HL-60 (cell line): ENCODE measurements at places on chromosomes 4 and X.

GRCh38 chrX:10755439-10756334, 135.3 kb upstream of the MID1 start:
- no peak for DNase-seq

DNA sequence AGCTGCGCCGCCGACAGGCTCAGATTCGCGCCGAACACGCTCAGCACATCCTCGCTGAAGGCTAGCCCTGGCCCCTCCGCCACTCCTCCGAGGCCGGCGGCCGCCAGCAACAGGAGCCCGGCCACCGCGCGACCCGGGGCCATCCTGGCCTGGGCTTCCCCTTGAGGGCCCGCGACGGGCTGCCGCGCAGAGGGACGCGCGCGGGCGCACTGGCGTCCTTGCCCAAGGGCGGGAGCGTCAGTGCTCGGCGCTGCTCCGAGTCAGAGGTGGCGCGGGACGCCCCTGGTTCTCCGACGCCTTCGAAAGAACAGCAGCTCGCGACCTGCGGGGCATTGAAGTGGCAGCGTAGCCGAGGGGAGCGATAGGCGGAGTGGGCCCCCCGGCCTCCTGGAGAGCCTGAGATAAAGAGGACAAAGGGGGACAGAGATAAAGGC, 745 bp downstream of the SLC39A8 start:
- peak; percentile 57 for DNase-seq

DNA sequence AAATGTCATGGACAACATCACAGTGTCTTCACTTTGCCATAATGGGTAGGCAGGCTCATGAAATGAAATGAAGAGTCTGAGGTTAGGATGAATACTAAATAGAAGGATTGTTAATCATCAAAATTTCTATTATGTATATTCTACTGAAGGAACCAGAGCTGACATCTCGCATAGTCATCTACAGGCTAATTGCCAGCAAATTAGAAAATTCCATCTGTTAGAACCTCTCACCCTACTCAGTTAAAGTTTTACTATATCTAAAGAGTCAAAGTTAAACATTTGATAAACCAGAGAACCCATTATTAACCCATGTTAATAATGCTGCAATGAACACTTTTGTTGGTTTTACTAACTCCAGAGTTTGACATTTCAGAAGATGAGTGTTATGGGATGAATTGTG, 114.6 kb downstream of the ARHGAP6 start:
- DNase-seq, result no peak

GRCh38 chr4:6332042-6332668, 62.5 kb downstream of the WFS1 start:
- no peak for DNase-seq

GRCh38 chr4:2248044-2248780, 6.3 kb upstream of the HAUS3 start:
- DNase-seq, result no peak

- no peak for DNase-seq
These were observed 958 bp upstream of the UGT2B7 start for GRCh38 chr4:69095301-69095731.
